ENCODE measurements at places on chromosomes 5 and 9. TPM values are rescaled to one million over a fixed set of nuclear protein-coding genes. Genes with fewer than 3 reads are reported as not detected.

GRCh38 chr5:139844472-139845145 is 49.0 kb downstream of the PSD2 start:
- peaks cover 7% of the 10 kb centered on the region for H3K4me1 ChIP-seq
- no peak overlapping the region for H3K4me3 ChIP-seq
- H3K27me3 ChIP-seq, result no peaks in the 10 kb centered on the region
- DNase-seq, result peak; percentile 80
- H3K27ac ChIP-seq, result no peak overlapping the region

DNA sequence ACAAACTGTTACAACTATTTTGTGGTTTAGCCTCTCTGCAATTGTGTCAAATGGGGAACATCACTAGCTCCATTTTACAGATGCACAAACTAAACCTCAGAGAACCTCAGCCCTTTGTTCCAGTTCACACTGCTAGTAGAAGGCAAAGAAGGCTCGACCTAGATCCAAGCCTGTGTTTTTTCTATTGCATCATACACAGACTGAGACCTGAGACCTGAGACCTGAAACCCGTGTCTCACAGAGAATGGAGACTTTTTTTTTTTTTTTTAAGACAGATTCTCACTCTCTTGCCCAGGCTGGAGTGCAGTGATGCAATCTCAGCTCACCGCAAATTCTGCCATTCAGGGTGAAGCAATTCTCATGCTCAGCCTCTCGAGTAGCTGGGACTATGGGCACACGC is 120.8 kb downstream of the GALNT10 start:
- DNase-seq, result no peak
- H3K4me3 ChIP-seq, result no peak overlapping the region
- no peak overlapping the region for H3K27ac ChIP-seq
- H3K4me1 ChIP-seq, result no peaks in the 10 kb centered on the region
- H3K36me3 ChIP-seq, result no peaks in the 10 kb centered on the region

DNA sequence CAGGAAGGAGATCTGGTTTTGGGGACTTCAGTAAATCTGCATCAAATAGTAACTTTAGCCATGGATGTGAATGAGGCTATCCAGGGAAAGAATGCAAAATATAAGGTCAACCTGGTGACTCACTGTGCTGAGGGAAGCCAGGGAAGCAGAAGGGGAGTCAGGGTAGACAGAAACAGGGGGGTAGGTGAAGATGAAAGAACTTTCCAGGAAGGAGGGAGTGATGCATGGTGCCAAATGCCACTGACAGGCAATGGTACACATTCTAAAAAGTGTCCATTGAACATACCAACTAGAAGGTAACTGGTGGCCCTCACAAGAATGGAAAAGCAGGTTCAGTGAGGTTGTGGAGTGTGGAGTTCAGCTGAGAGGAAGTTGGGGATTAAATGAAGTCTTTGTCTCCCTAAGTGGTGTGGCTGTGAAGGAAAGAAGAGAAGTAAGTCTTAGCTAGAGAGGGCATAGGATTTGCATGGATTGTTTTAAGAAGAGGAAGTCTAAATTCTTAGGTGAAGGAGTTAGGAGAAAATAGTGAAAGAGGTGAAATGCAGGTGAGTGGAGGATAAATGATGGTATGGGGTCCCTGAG is 35.5 kb downstream of the PALM2AKAP2 start:
- no peak for DNase-seq
- H3K27me3 ChIP-seq, result no peaks in the 10 kb centered on the region
- no peak overlapping the region for H3K27ac ChIP-seq
- no peaks in the 10 kb centered on the region for H3K36me3 ChIP-seq
- H3K4me3 ChIP-seq, result no peak overlapping the region

- H3K27ac ChIP-seq, result no peak overlapping the region
- H3K27me3 ChIP-seq, result no peaks in the 10 kb centered on the region
- peaks cover 10% of the 10 kb centered on the region for H3K4me1 ChIP-seq
- no peak overlapping the region for H3K4me3 ChIP-seq
Observed at GRCh38 chr9:130143279-130143893, 28.8 kb upstream of the NCS1 start.

RNF180 gene
- 25.6 TPM for total RNA-seq

SHISAL2B gene
- total RNA-seq, result 0.74 TPM

DNA sequence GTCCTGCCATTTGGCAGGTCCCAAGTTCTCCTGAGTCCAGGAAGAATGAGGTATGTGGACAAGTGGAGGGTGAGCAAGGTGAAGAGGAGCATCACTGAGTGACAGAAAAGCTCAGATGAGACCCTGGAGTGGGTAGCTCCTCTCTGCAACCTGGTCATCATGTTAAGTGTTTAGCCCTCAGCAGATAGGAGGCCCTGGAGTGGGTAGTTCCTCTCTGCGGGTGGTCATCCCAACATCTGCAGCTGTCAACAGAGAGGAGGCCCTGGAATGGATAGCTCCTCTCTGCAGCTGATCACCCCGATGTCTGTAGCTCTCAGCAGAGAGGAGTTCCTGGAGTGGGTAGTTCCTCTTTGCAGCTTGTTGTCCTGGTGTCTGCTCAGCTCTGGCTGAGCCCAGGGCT is 48.4 kb downstream of the NDUFAF2 start:
- DNase-seq, result no peak
- H3K36me3 ChIP-seq, result no peaks in the 10 kb centered on the region
- no peak overlapping the region for H3K27ac ChIP-seq
- no peak overlapping the region for H3K4me3 ChIP-seq
- H3K27me3 ChIP-seq, result no peaks in the 10 kb centered on the region

- DNase-seq, result no peak
- H3K4me1 ChIP-seq, result peaks cover 8% of the 10 kb centered on the region
- H3K4me3 ChIP-seq, result peak overlapping the region; percentile 66
- no peaks in the 10 kb centered on the region for H3K27me3 ChIP-seq
Observed at GRCh38 chr9:125746774-125747052, 460 bp upstream of the PBX3 start.

DNA sequence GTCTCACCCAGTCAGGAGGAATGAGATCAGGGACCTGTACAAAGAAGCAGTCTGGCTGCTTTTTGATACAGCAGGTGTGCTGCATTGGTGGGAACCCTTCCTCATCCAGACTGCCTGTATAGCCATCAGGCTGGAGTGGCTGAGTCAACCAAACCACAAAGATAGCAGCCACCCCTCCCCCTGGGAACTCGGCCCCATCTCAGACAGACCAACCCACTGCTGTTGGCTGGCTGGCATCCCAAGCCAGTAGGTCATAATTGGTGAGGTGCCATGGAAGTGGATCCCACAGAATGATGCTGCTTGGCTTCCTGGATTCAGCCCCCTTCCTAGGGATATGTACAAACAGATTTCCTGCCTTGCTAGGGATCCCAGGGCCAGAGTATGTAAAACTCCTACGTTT is 60.9 kb downstream of the YTHDC2 start:
- H3K27ac ChIP-seq, result no peak overlapping the region
- H3K4me3 ChIP-seq, result no peak overlapping the region
- H3K4me1 ChIP-seq, result no peaks in the 10 kb centered on the region
- no peak for DNase-seq
